ENCODE measurements at places on chromosomes 2 and 18. TPM values are rescaled to one million over a fixed set of nuclear protein-coding genes. Genes with fewer than 3 reads are reported as not detected.

DNA sequence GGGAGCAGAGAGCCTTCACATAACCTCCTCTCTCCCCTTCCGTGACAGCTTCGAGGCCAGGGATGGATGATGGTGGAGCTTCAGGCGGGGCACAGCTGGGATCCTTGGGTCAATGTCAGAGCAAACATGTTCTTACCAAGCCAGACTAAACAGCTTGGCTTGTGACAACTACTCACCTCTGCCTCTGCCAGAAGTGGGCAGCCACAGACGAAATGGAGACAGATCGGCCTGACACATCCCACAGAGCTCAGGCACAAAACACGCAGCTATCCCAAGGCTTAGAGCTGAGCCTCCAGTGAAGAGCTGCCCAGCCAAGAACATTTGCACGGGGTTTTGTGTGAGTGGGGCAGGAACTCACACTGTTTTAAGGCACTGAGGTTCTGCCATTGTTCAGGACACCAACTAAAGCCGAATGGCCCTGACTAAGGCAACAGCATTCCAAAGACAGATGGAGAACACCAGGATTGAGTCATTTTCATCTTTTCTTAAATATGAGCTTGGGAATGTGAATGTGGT, 12.8 kb downstream of the PXDN start:
- no peaks in the 10 kb centered on the region for H3K4me1 ChIP-seq
- no peaks in the 10 kb centered on the region for H3K36me3 ChIP-seq
- H3K27me3 ChIP-seq, result no peaks in the 10 kb centered on the region
- no peak overlapping the region for H3K4me3 ChIP-seq
- DNase-seq, result no peak

DNA sequence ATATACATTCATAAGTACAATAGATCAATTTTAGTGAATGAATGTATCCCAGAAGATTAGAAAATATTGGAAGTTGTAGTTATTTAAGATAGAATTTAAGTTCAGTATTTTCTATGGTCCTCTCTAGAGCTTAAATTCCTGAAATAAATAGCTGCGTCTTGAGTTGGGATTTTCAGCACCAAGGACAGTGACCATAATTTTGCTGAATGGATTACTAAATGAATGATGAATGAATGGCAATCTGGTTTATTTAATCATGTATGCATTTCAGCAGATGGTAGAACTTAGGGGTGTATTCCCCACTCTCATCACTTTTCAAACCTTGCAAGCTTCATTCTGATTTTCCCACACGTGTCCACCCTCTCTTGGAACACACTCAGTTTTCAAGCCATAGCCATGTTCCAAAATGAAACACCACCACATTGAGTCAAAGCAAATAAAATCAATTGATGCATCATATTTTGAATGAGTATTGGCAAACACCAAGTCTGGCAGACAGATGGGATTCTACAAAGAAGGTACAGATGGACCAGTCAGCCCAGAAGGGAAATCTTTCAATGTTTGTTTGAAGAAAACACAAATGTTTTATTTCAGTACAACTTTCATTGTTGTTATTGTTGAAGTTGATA, 362.2 kb upstream of the NXPH2 start:
- DNase-seq, result peak; percentile 3
- no peaks in the 10 kb centered on the region for H3K27me3 ChIP-seq
- no peaks in the 10 kb centered on the region for H3K36me3 ChIP-seq
- H3K4me1 ChIP-seq, result no peaks in the 10 kb centered on the region
- no peak overlapping the region for H3K4me3 ChIP-seq

GRCh38 chr18:13175266-13175665, 43.3 kb upstream of the LDLRAD4 start:
- no peaks in the 10 kb centered on the region for H3K27me3 ChIP-seq
- no peak for DNase-seq
- no peaks in the 10 kb centered on the region for H3K36me3 ChIP-seq
- H3K27ac ChIP-seq, result no peak overlapping the region

GRCh38 chr2:194380011-194380410, 1277.0 kb upstream of the SLC39A10 start:
- H3K4me3 ChIP-seq, result no peak overlapping the region
- DNase-seq, result no peak
- no peaks in the 10 kb centered on the region for H3K4me1 ChIP-seq
- no peak overlapping the region for H3K27ac ChIP-seq

- H3K27ac ChIP-seq, result no peak overlapping the region
- H3K27me3 ChIP-seq, result no peaks in the 10 kb centered on the region
- H3K36me3 ChIP-seq, result no peaks in the 10 kb centered on the region
- H3K4me1 ChIP-seq, result no peaks in the 10 kb centered on the region
- DNase-seq, result no peak
- no peak overlapping the region for H3K4me3 ChIP-seq
These were observed 493.6 kb upstream of the SPHKAP start for GRCh38 chr2:228675091-228675490.

DNA sequence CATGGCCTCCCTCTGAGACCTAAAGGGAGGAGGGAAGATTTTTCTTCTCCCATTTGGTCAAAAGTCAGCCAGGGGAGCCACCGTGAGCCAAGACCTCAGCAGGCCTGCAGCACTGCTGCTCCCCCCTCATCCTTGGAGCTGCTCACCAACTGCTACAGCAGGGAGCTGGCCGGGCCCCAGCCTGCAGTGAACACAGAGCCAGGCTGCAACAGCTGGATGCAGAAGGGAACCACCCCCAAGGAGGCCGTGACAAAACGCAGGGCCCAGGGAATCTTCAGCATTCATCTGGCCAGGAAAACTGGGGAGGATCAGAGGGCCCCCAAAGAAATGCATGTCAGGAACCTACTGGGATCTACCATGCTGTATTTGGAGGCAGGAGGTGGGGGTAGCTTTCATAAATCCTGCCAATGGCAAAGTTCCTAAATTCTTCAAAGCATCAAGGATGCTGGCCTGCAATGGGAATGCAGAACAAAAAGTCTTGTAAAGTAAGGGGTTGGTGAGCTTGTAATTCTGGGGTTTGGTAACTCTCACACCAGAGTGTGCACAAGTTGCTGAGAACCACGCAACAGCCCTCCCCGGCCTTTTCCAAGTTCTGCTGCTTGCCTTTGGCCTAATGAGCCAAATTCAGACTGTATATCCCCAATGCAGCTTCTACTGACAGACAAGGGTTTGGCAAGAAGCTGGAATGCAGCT, 61.0 kb downstream of the CACNB4 start:
- H3K4me3 ChIP-seq, result no peak overlapping the region
- no peaks in the 10 kb centered on the region for H3K27me3 ChIP-seq
- H3K27ac ChIP-seq, result no peak overlapping the region
- no peaks in the 10 kb centered on the region for H3K4me1 ChIP-seq
- H3K36me3 ChIP-seq, result no peaks in the 10 kb centered on the region

DNA sequence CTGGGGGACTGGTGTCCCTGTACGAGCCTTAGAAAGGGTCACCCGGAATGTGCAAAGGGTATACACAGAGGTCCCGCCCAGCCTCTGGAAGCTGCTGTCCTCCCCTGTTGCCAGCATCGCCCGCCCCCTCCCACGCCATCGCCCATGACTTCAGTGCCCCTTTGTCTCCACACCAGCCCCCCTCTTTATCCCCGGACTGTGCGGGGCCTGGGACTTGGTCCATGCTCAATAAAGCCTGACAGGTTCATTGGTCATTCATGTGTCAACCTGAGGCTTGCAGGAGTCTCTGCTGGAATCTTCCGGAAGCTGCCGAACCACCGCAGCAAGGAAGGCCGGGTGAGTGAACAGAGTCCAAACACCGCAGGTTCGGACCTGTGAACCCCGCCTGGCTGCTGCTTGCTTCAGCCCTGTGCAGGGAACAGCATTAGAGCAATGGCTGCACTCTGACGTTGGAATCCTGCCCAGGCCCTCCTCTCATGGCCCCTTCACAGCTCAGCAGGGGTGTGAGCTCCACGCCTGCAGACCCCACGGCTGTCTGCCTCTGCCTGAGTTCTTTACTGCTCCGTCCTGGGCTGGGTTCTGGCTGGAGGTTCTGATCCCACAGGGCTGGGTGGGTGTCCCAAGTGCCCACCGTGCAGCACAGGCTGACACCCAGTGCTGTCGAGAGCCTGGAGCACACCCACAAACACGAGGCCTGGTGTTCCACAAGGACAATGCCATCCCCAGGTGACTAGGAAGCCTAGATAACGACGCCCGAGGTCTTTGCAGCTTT, 96.5 kb downstream of the SEPTIN10 start:
- H3K4me3 ChIP-seq, result no peak overlapping the region
- no peak for DNase-seq
- H3K27me3 ChIP-seq, result no peaks in the 10 kb centered on the region
- H3K36me3 ChIP-seq, result no peaks in the 10 kb centered on the region

GRCh38 chr2:215397632-215398341, 38.1 kb downstream of the FN1 start:
- H3K27me3 ChIP-seq, result no peaks in the 10 kb centered on the region
- no peak overlapping the region for H3K27ac ChIP-seq
- no peaks in the 10 kb centered on the region for H3K36me3 ChIP-seq
- no peak for DNase-seq
- H3K4me1 ChIP-seq, result peaks cover 5% of the 10 kb centered on the region

DNA sequence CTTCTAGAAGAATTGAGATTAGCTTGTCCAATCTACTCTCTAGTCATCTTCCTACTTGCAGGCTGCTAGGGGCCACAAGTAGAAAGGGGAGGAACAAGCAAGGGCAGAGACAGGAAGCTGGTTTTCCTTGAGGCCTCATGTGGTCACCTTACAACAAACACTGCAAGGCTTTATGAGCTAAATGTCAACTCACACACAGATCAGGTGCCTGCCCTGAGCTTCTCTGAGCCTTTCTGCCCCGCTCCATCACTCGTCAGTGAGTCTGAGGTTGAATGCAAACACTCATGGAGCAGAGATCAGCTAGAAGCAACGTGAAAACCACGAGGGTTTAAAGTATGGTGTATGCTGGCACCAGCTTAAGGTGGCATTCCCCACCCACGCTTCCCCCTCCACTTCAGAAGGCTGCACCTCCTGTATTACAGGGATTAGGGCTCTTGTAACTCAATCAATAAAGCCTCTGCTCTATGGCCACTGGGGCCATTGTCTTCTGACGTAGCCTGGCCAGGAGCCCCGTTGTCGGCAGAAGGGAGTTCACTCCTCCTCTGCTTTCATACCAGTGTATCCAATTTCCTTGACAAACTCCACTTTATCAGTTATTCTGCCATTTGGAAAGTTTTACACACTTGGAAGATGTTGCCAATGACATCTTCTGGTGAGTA, 5.4 kb upstream of the CRYGC start:
- H3K4me3 ChIP-seq, result no peak overlapping the region
- H3K27ac ChIP-seq, result no peak overlapping the region
- H3K27me3 ChIP-seq, result no peaks in the 10 kb centered on the region
- DNase-seq, result no peak
- no peaks in the 10 kb centered on the region for H3K36me3 ChIP-seq

GRCh38 chr2:108938077-108938710, 50.8 kb downstream of the EDAR start:
- DNase-seq, result no peak
- H3K27ac ChIP-seq, result no peak overlapping the region
- H3K4me1 ChIP-seq, result no peaks in the 10 kb centered on the region
- no peaks in the 10 kb centered on the region for H3K36me3 ChIP-seq
- no peaks in the 10 kb centered on the region for H3K27me3 ChIP-seq

DNA sequence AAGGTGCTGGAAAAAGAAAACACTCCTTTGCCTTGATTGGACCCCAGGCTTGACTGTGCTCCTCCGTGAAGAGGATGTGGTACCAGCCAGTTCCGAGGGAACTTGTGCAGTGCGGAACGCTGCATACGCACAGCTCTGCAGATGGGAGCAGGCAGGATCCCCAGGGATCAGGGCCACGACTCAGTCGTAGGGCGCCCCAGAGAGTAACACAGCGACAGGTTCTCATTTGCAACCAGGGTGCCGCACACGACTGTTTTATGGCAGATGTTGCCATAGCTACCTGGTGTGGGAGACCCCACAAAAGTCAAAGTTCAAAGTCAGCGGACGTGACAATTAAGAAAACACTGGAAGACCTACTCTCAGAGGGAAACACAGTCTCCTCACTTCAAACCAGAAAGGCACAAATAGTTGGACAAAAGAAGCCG, 779 bp downstream of the MALL start:
- H3K27ac ChIP-seq, result peak overlapping the region; percentile 82
- DNase-seq, result no peak
- H3K36me3 ChIP-seq, result no peaks in the 10 kb centered on the region
- peaks cover 29% of the 10 kb centered on the region for H3K4me1 ChIP-seq
- no peaks in the 10 kb centered on the region for H3K27me3 ChIP-seq
- peak overlapping the region; percentile 88 for H3K4me3 ChIP-seq

DSG3 gene
- 0.05 TPM for total RNA-seq

ZFP36L2 gene
- total RNA-seq, result 30.3 TPM

SCN3A gene
- total RNA-seq, result not detected
